ENCODE measurements at places on chromosomes 7 and 10.

DNA sequence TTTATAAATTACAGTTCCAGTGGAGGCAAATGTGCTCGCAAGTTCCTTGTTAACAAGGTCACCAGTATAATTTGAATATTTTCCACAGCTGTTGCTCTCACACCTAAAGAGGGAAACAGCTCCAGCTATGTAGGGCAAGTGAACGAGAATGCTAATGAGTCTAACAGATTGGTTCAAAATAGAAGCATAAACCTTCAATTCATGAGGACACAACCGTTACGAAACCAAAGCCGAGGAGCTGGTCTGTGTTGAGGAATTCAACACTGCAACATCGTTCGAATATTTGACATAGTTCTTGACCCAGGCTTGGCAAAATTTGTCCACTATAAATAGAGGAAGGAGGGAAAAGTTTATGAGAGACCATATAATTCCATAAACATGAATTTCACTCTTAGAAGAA is 161.3 kb downstream of the KLF6 start:
- DNase-seq, result no peak

DNA sequence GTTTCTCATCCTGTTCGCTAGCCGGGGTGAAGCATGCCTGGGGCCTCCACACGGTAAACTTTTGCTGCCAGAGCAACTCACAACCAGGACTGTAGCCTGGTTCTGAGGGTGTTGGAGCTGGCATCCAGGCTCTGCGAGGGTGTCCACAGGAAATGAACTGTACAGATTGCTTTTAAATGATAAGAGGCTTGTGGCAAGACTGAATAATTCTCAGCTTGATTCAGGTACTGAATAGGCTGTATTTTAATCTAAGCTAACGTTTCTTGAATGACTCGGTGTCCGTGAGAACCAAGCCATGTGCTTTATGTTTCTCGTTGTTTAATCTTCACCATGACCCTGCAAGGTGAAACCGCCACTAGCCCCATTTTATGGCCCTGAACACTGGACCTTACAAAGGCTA is 49.3 kb downstream of the EEPD1 start:
- no peak for DNase-seq

- no peak for DNase-seq
These were observed 39.5 kb downstream of the GARS1 start for GRCh38 chr7:30634193-30634626.

- DNase-seq, result no peak
These were observed 202.1 kb downstream of the TNS3 start for GRCh38 chr7:47379629-47380324.

DNA sequence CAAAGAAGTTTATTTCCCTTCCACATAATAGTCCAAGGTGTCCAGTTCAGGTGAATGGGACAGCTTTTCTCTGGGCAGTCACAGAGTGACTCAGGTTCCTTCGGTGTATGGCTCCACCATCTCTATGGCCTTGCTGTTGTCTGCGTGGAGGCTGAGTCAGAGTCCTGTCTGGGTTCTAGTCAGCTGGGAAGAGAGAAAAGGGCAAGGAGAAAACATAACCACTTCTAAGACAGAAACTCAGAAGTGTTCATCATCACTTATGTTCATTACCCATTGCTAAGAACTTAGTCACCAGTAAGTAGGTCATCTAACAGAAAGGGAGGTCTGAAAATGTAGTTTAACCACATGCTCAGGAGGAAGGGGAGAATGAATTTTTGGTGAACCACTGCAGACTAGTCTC is 32.4 kb upstream of the CCDC7 start:
- peak; percentile 2 for DNase-seq

GRCh38 chr7:140236626-140237025 is 59.8 kb upstream of the KDM7A start:
- no peak for DNase-seq

DNA sequence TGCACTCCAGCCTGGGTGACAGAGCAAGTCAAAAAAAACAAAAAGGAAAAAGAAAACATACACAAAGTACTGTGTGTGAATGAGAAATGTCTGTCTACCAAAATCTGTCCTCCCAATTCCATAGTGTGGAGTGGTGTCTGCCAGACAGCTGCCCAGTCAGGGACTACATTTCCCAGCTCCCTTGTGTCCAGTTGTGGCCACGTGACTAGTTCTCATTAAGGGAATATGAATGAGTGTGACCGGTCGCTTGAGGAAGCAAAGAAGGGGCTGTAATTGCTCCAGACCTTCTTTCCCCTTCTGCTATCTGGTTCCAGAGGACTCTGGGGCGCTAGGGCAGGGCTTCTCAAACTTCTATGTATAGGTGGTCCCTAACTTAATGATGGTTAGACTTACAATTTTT is 204.1 kb downstream of the PHTF2 start:
- no peak for DNase-seq

GRCh38 chr7:135361788-135362187 is 128.2 kb downstream of the STRA8 start:
- DNase-seq, result no peak

Data from activated CD4-positive, alpha-beta T cell treated with anti-CD3 and anti-CD28 coated beads, Interleukin-2, amount 50 U/mL, for 24 hours (primary cell).